ENCODE measurements at places on chromosomes 2 and 18. TPM values are rescaled to one million over a fixed set of nuclear protein-coding genes. Genes with fewer than 3 reads are reported as not detected.

ASB18 gene
- not detected for total RNA-seq

CD8A gene
- total RNA-seq: 36.9 TPM

CRYGC gene
- total RNA-seq: not detected

AGXT gene
- 0.33 TPM for total RNA-seq

KCNJ13 gene
- not detected for total RNA-seq

CETN1 gene
- total RNA-seq: not detected

PID1 gene
- 0.19 TPM for total RNA-seq

SGPP2 gene
- total RNA-seq: 7.4 TPM

CCDC85A gene
- not detected for total RNA-seq

SFXN5 gene
- 5.3 TPM for total RNA-seq

GRCh38 chr2:204972606-204973336, 427.5 kb downstream of the PARD3B start:
- no peak for DNase-seq

GRCh38 chr18:45728336-45729010, 4.5 kb downstream of the SLC14A1 start:
- DNase-seq: no peak

- DNase-seq: no peak
Observed at GRCh38 chr2:234981197-234982095, 29.6 kb downstream of the SH3BP4 start.

GRCh38 chr2:47232738-47233415, 77.8 kb upstream of the STPG4 start:
- DNase-seq: no peak

- no peak for DNase-seq
Observed at GRCh38 chr2:239667431-239667985, 266.7 kb upstream of the HDAC4 start.

DNA sequence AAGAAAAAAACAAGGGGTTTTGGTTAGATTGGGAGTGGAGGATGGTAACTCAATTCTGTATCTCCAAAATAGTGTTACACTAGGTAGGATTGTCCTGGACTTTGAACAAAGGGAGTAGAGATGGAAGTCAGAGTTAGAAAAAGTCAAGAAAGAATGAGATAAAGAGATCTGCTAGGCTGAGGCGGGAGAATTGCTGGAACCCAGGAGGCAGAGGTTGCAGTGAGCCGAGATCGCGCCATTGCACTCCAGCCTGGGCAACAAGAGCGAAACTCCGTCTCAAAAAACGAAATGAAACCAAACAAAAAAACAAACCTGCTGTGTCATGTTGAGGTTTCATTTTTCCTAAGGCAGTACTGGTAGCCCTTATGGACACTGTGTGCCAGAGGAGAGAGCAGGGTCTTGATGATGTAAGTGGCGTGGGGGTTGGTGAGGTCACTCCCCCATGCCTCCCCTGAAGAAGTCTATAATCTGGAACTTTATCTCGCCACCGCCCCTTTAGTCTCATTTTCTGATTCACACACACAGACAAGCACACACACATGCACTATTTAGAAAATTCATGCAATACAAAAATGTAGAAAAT, 10.5 kb downstream of the DRC1 start:
- DNase-seq: no peak

- no peak for DNase-seq
Observed at GRCh38 chr2:156490466-156490840, 54.3 kb downstream of the GPD2 start.

DNA sequence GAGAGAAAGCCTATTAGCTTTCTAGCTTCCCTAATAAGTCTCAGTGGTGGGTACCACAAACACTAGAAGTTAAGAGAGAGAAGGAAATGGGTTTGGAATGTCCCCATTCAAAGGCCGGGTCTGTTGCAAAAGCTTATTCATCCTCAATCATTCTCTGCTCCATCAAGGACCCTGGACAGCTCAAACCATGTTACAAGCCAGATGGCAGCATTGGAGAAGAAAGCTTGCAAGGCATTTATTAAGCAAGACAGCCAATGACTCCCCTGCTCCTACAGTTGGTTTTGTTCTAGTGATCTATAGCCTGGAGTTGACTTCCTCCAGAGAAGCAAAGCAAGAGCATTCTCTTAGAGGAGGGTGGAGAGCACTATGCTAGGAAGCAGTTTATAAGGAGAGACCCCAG, 86.9 kb upstream of the LMAN1 start:
- DNase-seq: no peak

DNA sequence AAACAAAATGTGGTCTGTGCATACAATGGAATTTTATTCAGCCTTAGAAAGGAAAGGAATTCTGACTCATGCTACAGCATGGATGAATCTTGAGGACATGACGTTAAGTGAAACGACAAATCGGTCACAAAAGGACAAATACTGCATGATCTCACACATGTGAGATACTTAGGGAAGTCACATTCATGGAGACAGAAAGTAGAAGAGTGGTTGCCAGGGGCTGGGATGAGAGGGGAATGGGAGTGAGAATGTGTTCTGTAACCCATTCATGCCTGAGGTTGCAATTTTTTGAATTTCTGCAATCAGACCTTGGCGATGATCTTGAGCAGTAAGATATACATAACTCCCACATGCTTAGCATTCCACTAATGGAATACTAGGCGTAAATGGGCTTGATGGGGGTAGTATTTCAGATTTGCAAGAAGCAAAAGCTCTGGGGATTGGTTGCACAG, 22.0 kb downstream of the FHL2 start:
- no peak for DNase-seq

GRCh38 chr2:85674417-85674816, 6.4 kb upstream of the SFTPB start:
- DNase-seq: no peak

DNA sequence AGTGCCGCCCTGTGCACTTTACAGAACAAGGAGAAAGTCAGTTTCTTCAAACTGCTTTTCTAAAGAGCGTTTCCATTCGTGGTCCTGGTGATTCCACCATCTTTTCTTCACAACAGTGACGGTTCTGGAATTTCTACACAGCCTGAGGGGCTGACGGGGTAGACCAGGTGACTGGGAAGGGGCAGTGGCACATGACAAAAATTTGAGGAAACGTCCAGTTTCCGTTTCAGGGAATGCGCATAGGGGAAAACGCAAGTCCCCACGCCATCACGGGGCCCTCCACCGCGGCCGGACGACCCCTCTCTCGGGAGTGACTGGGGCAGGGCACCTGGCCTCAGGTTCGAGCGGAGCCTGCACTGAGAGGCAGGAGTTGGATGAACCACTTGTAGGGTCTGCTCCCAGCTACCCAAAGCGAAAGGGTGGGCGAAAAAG, 980 bp upstream of the SPTBN1 start:
- DNase-seq: no peak

DNA sequence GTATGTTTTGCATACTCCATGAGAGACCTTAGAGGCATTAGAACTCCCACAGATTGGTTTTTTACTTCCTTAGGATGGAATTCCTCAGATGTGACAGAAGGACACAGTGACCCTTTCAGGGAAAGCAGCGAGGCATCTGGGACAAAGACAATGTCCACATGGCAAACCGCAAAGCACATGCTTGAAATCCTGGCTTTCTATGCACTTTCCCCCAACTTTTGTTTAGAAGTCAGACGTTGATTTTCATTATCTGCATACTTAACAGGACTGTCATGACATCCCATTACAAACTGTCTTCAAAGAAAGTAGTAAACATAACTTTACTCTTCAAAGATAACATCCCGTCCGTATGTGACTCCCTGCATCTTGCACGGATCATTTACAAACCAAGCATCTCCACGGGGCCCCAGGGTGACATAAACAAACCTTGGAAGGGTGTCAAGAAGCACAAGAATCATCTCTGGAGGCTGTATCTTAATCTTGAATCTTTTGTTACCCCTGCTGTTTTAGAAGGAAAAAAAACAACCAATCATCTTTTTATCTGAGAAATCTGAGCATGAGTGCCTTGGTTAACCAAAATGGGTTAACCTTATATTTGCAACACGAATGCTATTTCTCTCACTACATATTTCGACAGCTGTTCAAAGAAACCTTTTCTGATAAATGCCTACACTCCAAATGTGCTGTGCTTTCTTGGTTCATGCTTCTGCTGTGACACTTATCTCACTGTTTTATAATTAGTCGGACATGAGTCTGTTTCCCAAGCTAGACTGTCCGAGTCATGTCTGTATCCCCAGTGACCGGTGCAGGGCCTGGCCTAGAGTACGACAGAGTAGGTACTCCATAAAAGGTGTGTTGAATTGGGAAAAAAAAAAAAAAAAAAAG, 90.8 kb downstream of the CCBE1 start:
- DNase-seq: no peak

DNA sequence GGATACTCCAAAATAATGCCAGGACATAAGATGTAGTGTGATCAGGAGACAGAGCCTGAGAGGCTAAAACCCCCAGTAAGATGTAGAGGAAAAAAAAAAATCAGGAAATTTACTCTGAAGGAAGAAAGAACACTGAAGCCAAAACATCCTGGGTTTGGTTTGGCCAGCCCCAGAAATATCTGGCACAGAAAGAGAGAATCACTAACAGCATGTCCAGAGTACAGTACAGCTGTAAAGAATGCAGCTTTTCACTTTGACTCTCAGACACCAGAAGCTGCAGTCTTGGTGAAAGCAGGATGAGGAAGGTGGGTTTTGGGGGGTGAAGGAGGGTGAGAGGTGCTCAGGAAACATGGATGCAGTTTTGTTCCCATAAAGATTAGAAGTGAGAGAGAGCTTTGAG, 1577.7 kb upstream of the ACVR2A start:
- DNase-seq: no peak

- no peak for DNase-seq
Observed at GRCh38 chr2:237733677-237734300, 64.8 kb upstream of the RBM44 start.

GRCh38 chr2:32738939-32739338, 111.1 kb downstream of the TTC27 start:
- no peak for DNase-seq

- no peak for DNase-seq
Observed at GRCh38 chr2:218317303-218317630, 25.0 kb upstream of the TMBIM1 start.

DNA sequence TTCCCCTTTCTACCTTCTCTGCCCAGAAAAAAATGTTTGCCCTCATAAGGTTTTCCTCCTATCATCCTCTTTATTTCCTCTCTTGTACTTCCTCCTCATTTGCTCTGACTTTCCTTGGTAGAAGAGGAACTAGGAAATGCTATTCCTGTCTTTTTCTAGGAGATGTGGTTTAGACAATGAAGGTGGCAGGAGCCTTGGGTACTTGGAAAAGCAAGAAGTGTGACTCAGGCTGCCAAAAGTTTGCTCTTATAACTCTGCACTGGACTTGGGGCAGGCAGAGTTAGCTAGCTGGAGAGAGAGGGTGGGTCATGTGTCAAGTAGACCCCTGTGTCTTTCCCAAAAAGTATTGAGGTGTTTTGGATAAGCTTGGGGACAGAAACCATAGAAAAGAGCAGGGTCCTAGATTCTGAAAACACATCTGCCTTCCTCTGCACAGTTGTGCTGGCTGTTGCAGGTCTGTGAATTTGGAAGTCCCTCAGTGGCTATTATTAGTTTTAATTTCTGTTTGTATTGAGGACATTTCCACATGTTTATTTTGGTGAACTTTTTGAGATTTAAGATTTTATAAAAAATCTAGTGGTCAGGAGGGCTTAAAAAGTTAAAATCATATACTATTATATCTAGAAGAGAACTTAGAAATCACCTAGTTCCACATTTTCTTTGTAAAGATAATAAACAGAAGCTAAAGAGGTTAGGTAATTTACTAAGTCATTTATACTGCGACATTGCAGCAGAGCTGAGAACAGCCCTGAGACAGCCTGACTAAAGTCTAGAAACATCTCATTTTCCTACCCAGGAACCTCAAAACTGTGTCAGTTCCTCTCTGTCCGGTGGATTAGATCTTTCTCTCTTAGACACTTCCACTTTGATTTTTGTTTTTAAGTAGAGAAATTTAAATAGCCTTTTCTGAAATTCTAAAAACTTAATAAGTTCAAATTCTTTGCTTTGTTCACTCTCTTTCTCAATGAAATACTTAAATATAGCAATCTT, 16.0 kb downstream of the INSIG2 start:
- no peak for DNase-seq

Data from activated T-cell treated with anti-CD3 and anti-CD28 coated beads, Interleukin-2, amount 50 U/mL, for 4 hours (primary cell).